ENCODE measurements at places on chromosomes 11 and 22.

DNA sequence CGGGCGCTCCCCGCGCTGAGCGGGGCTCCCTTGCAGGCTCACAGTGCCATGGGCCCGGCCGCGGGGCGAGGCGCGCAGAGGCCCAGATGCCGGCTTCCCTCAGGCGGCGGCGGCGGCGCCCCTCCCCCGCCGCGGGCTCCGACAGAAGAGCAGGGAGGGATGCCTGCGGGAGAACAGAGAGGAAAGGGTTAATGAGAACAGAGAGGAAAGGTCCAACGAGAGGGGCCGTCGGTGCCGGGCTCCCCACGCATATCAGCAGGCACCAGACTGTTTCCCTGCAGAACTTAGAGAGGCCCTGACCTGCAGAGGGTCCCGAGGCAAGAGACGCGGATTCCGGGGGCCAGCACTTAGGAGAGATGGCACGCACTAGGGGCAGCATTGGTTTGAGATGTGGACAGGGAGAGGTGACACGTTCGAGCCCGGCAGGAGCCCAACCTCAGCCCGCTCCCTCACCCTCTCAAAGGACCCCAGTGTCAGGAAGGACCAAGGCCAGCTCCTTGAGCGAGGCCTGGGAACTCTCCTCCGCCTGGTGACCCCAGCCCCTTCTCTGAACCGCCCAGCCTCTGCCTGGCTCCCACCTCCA, 9.1 kb downstream of the NRXN2 start:
- no peak for DNase-seq

DNA sequence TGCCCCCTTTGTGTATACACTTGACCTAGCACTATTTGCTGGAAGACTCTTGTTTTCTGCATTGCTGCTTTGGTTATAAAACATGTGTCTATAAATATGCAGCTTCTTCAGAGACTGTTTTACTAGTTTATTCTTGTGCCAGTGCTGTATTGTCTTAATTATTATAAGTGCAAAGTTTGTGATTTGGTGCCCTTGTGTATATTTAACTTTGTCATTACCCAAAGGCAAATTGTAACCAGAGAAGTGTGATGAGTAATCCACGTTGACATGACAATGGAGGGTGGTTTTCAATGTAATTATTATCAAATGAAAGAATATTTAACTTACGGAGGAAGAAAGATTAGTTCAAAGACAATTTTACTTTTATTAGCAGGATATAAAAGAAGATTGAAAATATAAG, 75.0 kb upstream of the PRODH start:
- DNase-seq, result no peak

DNA sequence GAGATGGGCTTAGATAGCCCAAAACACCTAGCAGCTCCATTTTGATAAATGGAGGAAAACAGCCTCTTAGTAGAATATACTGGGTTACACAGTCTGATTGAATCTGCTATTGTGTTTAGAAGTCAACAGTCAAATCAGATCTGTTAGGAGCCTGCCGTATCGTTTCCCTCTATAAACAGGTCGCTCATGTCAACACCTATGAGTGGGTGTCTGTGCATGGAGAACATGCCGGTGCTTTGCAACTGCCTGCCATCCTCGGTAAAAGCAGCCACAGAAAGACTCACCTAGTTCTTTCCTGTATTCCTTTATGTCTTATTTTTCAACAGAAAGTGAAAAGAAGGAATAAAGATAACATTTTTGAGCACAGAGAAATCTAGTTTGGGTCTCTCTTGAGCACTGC, 99.4 kb downstream of the ETS1 start:
- no peak for DNase-seq

GRCh38 chr11:88315015-88315414, 22.5 kb downstream of the CTSC start:
- no peak for DNase-seq

DNA sequence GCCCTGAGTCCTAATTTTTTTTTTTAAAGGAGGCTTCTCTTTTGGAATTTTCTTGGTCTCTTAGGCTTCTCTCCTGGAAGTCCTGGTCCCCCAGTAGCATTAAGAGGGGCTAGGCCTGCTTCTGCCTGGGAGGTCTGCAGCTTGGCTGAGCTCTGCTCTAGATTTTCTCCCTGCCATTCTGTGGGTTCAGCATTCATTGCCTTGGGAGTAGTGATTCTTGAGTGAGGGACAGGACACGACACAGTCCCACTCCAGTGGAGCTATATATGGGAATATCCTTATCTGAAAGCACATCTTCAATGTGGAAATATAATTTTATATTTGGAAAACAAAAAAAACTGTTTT, 3.7 kb downstream of the IGSF22 start:
- no peak for DNase-seq

- DNase-seq, result no peak
Measured at GRCh38 chr11:92907671-92908070, 61.8 kb upstream of the MTNR1B start.

- DNase-seq, result no peak
Measured at GRCh38 chr11:91970624-91971023, 254.0 kb upstream of the FAT3 start.

- DNase-seq, result no peak
Measured at GRCh38 chr11:78902771-78903507, 328.3 kb upstream of the NARS2 start.

DNA sequence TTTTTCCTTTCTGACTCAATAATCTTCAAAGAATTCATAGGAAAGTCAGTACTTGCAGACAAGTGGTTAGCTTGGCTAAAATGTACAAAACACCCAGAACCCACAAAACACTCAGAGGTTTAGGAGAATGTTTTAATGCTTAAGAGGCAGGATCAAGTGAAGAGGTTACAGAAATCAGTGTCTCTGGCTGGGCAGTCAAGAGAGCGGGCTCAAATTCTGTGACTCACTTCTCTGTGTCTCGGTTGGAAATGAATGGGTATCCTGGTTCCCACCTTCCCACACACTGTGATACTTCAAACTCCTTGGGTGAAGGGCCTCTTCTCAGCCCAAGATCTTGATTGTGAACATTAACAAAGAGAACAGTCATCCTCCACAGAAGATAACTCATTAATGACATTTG, 3.8 kb downstream of the MPEG1 start:
- DNase-seq, result no peak

DNA sequence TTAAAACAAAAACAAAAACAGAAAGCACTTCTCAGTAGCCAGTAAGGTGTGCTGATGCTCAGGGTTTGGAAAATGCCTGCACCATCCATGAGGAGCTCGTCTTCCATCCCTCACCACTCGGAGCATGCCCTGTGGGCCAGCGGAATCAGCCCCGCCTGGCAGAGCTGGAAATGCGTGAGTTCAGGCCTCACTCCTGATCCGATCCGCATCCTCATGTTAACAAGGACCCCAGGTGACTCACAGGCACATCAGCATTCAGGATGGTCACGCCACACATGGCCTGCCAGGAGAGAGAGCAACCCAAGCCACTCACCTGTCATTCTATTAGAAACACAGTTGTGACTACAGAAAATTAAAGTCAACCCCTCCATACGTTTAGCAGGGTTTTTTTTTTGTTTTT, 188.5 kb downstream of the MPPED1 start:
- DNase-seq, result no peak

GRCh38 chr11:119828819-119829218, 99.8 kb upstream of the NECTIN1 start:
- no peak for DNase-seq

DNA sequence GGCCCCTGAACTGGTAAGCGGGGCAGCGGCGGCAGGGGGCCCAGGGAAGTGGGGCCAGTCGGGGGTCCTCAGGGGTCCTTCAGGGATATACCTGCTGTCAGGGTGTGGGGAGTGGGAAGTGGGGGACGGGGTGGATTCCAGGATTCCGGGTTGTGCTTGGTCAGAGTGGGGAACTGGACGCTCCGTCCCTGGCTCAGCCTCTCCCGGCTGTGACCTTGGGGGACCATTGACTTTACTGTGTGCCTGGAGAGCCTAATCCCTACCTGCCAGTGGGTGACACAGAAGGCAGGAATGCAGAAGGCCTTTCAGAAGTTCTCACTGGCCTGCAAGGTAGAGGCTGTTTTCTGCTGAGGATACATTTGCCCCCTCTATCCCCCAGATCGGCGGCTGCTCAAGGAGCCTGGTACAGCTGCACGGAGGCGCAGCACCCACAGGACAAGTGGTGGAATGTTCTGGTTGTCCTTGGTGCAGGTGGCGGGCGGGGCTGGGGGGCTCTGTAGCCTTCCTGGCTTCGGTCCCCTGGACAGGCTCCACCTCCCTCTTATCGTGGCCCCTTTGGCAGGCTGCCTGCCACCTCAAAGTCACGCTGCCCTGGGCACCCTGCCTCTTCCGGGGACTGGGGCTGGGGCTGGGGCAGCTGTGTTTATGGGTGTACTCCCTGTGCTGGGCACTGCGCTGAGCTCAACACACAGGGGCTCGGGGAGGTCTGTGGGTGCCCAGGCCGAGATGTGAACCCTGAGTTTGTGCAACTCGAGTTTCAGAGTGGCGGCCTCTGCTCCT, 18.4 kb downstream of the KCNQ1 start:
- DNase-seq, result no peak

GRCh38 chr11:74171630-74171968, 510 bp downstream of the PPME1 start:
- no peak for DNase-seq

- no peak for DNase-seq
Measured at GRCh38 chr11:67465189-67465510, 3.9 kb downstream of the TMEM134 start.

DNA sequence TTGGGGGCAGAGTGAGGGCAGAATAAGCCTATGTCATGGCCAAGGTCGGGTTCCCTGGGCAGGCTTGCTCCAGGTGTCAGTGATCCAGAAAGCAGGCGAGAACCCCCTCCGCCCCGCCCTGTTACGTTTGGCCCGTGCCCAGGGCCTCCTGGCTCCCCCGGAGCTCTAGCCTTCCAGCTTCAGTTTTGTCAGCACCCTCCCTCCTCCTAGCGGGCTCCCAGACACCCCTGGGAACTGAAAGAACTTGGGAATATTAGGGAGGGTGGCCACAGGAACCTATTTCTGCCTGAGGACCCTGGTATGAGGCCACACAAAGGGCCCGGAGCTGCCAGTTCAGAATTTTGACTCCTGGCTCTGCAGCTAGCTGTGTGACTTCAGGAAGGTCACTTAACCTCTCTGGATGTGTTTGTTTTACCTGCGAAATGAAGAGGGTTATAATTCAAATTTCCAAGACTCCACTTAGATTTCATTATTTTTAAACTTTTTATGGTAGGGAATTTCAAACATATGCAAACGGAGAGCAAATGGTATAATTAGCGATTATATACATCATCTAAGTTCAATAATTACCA, 1.2 kb downstream of the TUBA8 start:
- no peak for DNase-seq

- no peak for DNase-seq
Measured at GRCh38 chr11:80502511-80502910, 1061.7 kb upstream of the TENM4 start.

GRCh38 chr11:82046778-82047177, 686.9 kb downstream of the FAM181B start:
- no peak for DNase-seq

- no peak for DNase-seq
Measured at GRCh38 chr11:15199693-15200092, 85.0 kb downstream of the INSC start.

- peak; percentile 58 for DNase-seq
Measured at GRCh38 chr22:23750714-23751440, at the start of gene ZNF70. Gene ZNF70 (minus strand): TSS chr22:23751112. CDS start chr22:23745140, 5,972 bp downstream.

- no peak for DNase-seq
Measured at GRCh38 chr11:9076661-9077060, 14.7 kb downstream of the SCUBE2 start.

- DNase-seq, result peak; percentile 76
Measured at GRCh38 chr11:122099374-122100036, 16.5 kb downstream of the BLID start.

- no peak for DNase-seq
Measured at GRCh38 chr11:64868904-64869570, 9.4 kb downstream of the EHD1 start.

GRCh38 chr22:18088825-18089568, 11.2 kb downstream of the PEX26 start:
- no peak for DNase-seq

DNA sequence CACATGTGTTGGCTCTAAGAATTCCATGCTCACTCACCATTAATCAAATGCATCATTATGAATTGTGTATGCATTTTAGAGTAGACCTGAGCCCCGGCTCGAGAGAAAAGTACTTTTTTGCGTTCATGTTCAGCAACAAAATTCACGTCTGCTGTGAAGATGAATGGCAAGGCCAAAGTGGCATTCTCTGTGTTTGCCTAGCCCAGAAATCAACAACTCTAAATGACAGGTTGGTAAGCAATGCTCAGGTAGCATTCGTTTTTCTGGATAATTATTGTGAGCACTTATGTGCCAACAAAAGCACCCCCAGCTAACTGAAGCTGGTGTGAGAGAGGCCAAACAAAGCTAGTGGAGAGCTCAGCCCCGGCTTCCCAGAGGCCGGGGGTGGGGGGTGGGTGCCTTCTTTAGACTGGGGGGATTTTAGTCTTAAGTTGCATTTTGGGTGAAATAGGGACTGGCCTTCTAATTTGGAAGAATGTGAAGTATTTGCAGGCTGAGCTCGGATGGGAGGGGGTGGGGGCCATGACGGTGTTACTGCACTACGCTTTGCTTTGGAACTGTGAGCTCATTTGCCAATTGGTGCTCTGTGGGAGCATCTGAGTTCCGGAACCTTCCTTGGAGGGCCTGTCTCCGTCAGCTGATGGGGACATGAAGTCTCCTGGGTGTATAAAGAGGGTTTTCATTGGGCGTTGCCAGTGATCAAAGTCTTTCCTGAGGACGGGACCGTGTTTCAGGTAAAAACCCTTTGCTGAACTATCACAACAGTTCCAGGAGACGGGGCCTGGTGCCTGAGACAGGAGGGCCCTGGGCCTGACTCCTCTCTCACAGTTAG, 29.0 kb upstream of the ALX4 start:
- peak; percentile 18 for DNase-seq

DNA sequence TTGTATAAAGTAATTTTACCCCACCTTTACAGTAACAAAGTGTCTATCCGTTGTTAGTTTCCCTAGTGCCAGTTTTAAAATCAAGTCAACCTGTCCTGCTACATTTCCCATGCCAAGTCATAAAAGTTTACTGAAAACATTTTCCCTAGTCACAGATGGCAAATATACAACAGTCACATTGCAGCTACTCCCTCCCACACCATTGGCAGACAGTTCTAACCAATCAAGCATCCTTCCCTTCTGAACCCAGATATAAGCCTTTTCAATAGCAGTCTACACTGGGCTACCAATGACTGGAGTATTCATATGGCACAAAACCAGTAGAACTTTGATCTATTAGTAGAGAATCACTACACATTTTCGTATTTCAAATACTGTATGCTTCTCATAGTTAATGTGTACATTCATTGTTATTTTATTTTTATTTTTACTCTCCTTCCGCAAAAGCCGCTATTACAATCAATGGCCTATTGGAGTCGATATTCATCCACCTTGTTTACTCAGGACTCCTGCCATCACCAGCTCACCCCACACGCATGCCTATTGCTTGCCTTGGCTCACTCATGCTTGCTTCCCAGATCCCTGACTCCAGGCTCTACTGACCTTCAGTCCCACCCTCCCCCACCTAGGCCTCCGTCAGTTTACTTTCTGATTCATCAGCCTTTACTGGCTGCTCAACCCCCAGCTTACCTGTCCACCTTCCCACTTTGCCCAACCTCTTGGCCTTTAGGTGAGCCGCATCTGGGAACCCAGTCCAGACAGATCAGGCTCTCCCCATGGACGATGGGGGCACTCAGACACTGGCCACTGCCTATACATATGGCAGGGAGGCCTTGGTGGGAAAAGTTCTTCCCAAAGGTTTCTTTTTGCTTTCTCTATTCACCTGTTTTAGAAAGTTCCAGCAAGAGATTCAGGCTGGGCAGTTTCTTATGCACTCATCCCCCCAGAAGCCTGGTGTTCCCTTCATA, 408.4 kb downstream of the SOX6 start:
- no peak for DNase-seq

GRCh38 chr11:1546536-1547466, 25.3 kb downstream of the DUSP8 start:
- DNase-seq, result peak; percentile 28
